ENCODE measurements at places on chromosomes 16 and 17. TPM values are rescaled to one million over a fixed set of nuclear protein-coding genes. Genes with fewer than 3 reads are reported as not detected.

HOXB5 gene
- total RNA-seq = 2.6 TPM

VTN gene
- 0.40 TPM for total RNA-seq

GLP2R gene
- 1.6 TPM for total RNA-seq

DNA sequence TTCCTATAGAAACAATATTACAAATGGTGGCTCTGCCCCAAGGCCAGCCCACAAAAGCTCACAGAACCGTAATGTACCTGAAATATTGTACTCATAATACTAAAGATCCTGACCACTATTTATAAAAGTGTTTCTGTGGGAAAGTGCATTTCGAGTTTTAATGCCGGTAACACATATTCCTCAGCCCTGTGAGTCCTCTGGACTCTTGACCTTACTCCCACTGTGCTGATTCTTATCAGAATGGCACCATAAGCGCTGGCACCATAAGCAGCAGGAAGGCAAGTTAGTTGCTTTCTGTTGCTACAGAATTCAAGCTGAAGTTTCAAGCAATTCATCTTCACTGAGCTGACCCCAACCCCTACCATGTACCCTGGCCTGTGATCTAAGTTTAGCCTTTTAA lies 36.4 kb upstream of the MED13 start:
- DNase-seq = no peak

DNA sequence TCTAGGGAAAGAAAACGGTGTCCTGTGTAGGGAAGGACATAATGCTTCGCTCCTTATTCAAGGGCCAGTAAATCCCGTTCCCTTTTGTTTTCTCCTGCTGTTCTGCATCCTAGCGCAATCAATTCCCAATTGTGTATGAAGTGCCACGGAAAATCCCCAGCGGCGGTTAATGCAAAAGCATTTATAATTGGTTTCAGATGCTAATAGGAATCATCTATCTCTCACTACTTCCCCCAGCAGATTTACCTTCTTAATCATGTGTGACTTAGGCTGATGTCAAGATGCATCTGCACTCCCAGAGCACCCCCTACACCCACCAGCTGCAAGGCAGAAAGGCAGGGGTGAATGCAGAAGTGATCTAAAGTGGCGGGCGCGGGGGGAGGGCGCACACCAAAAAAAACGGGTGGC lies 32.7 kb upstream of the SSTR2 start:
- DNase-seq = no peak

GRCh38 chr16:35690413-35690812 lies 2231.0 kb downstream of the TP53TG3F start:
- DNase-seq = no peak

DNA sequence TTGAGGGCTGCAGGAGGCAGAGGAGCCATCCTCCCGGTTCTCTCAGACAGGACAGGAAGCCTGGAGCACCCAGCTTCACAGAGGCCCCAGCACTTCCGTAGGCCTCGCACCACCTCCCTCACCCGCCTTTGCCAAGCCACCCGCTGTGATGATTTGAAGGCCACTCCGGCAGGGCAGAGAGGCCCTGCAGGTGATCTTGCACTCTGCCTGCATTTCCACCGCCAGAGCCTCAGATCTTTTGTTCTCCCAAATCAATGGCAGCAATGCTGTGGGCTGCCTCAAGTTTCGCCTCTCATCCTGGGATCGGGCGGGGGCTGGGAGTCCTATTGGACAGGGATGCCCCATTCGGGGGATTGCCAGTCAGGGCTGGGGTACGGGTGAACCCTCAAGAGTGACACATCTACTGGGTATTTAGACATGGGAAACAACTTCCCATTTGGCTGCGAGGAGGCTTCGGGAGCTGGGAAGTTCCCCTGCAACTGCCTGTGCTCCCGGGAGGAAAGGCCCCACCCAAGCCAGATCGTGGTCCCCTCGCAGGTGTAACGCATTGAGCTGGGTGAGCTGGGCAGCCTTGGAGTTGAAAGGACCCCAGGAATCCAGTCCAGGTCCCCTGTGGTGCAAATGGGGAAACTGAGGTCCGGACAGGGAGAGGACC lies 34.8 kb upstream of the PEMT start:
- DNase-seq = no peak

DNA sequence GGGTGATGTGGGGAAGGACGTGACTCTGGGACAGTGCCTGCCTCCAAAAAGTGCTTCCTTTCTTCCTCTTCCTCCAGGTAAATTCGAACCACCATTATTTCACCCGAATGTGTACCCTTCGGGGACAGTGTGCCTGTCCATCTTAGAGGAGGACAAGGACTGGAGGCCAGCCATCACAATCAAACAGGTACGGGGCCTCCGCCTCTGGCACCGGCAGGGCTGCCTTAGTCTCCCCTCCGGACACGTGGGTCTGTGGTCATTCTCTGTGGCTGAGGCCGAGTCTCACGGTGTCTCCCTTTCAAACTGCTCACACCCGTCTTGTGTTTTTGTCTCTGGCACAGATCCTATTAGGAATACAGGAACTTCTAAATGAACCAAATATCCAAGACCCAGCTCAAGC lies 10.7 kb downstream of the UBE2I start:
- DNase-seq = no peak

TMEM98 gene
- total RNA-seq = 46.8 TPM

GRCh38 chr17:77320044-77320440 lies 179.3 kb downstream of the SEC14L1 start:
- DNase-seq = no peak

SPNS3 gene
- total RNA-seq = 1.6 TPM

DNA sequence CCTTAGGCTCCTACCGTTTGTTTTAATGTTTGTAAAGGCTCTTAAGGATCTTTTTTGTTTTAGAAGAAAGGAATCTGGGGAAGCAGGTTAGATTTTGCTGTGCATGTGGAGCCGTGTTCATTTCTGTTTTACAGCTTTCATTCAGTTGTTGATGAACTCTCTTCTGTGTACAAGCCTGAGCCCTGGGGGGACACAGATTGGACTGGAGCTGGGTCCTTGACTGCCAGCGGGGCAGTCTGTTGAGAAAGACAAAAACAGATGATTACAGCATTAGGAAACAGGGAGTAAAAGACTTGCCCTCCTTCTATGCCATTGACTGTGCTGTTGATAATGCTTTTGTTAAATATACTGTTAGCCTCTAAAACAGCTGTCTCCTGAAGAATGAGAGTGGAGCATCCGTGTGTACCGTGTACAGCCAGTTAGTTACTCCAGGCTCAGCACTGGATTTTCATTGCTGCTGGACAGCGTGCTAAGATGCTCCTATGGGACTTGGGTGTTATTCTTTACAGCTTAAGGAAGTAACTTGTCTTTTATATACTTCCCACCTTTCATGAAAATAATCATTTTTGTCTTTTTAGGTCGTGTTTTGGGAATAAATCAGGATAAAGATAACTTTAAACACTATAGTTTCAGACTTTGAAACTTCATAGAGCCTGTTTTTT lies 3.2 kb downstream of the MAP1LC3B start:
- no peak for DNase-seq

KRTAP4-3 gene
- not detected for total RNA-seq

PRAC1 gene
- total RNA-seq = not detected

CFAP97D1 gene
- total RNA-seq = not detected

TXNDC17 gene
- total RNA-seq = 78.1 TPM

DNA sequence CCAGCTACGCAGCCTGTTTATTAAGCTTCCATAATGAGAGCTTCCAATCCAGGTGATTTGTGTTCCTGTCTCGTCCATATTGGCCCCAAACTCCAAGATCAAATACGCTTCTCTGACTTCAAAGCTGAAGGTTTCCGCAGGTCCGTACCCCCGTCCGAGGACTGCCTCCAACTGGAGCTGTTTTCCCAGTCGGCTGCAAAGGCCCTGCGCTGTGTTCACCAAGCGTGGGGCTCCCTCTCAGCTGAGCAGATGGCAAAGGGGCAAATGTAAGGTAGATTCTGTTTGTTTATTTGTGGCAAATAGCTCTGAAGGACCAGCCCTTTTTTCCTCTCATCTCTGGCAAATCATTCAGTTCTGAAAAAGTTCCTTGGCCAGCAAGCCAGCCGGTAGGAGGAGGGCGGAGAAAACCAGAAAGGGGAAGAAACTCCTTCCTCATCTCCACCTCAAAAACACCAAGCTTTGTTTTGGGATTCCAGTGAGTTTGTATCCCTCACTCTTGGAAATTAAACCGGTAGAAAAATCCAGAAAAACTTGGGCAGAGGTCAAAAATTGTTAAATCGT lies 35.2 kb downstream of the NXN start:
- DNase-seq = no peak

- DNase-seq = peak; percentile 63
Measured at GRCh38 chr17:81923302-81924260, 4.0 kb downstream of the MAFG start.

DNA sequence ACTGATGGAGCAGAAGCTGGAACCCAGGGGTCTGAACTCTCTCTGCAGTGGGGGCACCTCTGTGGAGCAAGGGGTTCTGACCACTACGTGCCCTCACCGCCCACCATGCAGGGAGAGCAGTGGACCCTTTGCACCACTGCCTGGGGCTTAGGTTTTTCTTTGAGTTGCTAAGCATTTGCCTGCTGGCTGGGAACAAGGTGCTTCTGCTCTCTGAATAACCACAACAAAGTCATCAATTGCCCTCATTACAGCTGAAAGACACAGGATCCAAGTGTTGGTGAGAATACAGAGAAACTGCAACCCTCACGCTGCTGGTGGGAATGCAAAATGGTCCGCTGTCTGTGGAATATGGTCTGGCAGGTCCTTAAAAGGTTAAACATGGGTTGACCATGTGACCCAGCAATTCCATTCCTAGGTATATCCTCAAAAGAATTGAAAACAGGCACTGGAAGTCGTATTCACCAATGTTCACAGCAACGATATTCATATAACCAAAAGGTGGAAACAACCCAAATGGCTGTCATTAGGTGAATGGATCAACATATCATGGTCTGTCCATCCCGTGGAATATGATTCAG lies 22.8 kb downstream of the NLRC3 start:
- no peak for DNase-seq

GRCh38 chr17:17079761-17080160 lies 37.5 kb downstream of the MPRIP start:
- DNase-seq = peak; percentile 53

DNA sequence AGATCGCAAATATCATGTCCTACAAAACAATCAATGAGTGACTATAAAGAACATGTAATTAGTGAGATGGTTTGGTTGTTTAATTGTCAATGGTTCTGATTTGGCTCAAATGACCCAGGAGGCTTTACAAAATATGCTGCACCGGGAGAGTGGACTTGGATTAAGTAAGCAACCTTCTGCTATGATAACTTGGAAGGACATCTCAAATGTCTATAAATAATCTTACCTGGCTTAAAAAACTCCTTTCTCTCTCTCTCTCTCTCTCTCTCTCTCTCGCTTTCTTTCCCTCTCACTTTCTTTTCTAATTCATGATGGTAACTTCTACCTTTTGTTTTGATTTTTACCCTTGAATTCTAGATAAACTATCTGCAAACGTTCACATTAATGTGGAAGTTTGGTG lies 14.2 kb downstream of the KCNJ2 start:
- DNase-seq = no peak

- DNase-seq = no peak
Measured at GRCh38 chr16:76784530-76784929, 406.5 kb upstream of the MON1B start.

- no peak for DNase-seq
Measured at GRCh38 chr17:60751884-60752283, 74.2 kb downstream of the BCAS3 start.

DNA sequence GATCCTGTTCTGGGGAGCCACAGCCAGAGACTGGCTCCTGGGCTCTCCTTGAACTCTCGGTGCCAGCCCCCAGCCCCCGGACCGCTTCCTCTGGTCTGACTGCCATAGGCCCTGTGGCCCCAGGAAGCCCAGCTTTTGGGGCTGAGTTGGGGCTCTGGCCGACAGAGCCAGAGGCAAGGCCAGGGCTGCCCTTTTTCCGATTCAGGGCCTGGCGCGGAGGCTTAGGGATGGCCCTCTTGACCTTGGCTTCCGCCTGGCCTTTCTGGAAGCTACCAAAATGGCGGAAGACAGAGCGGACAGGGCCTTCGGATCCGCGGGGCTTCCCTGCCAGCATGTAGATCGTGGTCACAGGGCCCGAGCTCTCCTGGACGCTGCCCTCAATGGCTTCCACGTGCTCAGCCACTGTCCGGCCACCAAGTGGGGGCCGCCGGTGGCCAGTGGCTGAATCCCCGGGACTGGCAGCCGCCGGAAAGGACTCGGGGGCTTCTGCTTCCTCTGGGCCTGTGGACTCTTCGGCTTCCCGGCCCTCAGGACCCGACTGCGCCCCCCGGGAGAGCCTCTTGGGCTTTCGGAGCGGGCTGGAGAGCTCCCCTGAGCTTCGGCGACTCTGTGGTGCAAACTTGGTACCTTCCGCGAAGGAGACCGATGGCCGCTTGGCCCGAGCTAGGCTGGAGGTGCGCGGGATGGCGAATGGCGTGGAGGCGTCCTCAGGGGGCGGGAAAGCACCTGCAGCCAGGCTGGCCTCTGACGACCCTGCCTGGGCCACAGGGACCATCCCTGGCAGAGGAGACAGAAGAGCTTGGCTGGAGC lies 6.4 kb upstream of the SLC43A2 start:
- no peak for DNase-seq

GRCh38 chr16:27340654-27341053 lies 26.9 kb downstream of the IL4R start:
- DNase-seq = no peak

DNA sequence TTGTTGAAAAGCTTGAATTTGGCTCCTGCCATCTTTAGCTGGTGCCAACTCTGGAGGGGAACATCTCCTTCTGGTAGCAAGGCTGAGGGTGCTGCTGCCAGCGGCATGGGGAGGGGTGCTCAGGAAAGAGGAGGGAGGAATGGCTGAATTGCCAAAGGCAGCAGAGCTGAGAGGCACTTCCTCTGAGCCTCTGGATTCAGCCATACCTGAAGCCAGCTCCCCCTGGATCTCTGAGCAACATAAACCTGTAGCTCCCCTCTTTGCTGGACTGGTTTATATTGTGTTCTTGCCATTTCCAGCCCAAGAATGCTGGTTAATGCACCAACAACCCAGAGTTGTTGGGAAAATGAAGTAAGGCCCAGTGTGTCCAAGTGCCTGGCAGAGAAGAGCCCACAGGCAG lies 7.4 kb downstream of the MEFV start:
- no peak for DNase-seq

GRCh38 chr16:9316008-9316407 lies 224.6 kb downstream of the HAPSTR1 start:
- no peak for DNase-seq

DNA sequence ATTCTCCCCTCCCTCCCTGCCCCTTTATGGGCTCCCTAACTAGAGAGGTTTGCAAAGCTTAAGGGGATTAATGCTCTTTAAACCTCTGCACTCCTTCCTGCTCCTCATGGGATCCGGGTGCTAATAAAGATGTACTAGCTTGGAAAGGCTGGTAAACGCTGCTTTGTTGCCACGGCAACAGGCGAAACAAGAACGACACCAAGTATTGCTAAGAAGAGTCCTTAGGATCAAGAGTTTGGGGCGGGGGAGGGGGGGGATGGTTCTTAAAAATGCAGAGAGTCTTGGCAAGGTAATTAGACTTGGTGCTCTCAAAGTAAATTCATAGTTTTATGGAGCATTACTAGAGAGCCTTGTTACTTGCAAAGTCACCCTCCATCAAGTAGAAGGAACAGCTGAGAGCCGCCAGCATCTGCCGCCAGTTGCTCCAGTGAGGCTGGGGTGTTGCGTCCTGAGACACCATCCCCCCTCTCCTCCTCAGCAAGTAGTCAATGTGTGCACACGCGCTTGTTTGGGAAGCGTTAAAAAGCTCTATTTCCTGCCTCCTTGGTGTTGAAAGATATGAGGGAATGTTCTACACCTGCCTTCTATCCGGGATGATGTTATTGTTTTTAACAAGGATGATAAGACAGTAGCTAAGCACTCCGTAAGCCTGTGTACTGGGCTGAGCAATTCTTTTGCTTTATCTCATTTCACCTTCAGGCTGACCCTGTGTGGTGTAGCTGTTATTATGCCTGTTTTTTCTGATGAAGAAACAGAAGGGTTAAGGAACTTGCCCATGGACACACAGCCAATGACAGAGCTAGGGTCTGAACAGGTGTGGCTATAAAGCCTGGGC lies 190.9 kb downstream of the CCDC182 start:
- DNase-seq = peak; percentile 84
